ENCODE measurements at places on chromosomes 13 and 19. TPM values are rescaled to one million over a fixed set of nuclear protein-coding genes. Genes with fewer than 3 reads are reported as not detected.

Gene TEKTIP1
- total RNA-seq = not detected

DNA sequence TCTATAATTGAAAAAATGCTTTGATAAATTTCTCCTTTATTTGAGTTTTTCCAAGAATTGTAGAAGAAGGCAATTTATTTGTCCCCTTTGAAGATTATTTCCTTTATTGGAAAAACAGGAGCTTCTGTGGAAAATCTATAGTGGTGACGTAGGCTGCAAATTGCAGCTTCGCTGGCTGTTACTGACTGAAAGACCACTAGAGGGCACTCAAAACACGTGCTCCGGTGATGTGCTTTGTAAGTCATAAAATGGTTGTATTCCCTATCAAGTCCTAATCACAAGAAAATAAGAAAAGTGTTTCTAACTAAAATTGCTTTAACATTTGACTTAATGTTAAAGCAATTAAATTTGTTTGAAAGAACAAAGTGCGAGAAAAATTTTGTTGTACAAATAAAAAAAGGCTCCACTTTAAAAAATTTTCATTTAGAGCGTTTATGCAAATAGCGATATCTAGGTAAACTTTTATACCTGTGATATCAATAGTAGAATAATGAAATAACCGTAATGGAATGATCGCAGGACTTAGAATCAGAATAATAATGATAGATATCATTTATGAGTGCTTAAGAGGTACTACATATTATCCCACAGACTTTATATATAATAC, 638.2 kb upstream of the SPRY2 start:
- H3K27me3 ChIP-seq = no peaks in the 10 kb centered on the region
- H3K4me1 ChIP-seq = no peaks in the 10 kb centered on the region
- H3K4me3 ChIP-seq = no peak overlapping the region
- H3K36me3 ChIP-seq = no peaks in the 10 kb centered on the region

- peak; percentile 72 for DNase-seq
- H3K36me3 ChIP-seq = no peaks in the 10 kb centered on the region
- H3K27ac ChIP-seq = no peak overlapping the region
- H3K4me1 ChIP-seq = no peaks in the 10 kb centered on the region
- H3K27me3 ChIP-seq = no peaks in the 10 kb centered on the region
- H3K4me3 ChIP-seq = no peak overlapping the region
Measured at GRCh38 chr19:35348911-35349611, 1.4 kb downstream of the FFAR1 start.

GRCh38 chr19:35764432-35765315, 6.7 kb downstream of the PROSER3 start:
- H3K27ac ChIP-seq = no peak overlapping the region
- no peak for DNase-seq

GRCh38 chr13:50850445-50850844, 7.0 kb upstream of the DLEU7 start:
- peaks cover 24% of the 10 kb centered on the region for H3K4me1 ChIP-seq
- no peak overlapping the region for H3K4me3 ChIP-seq
- H3K27ac ChIP-seq = no peak overlapping the region
- H3K27me3 ChIP-seq = no peaks in the 10 kb centered on the region

Gene ZNF85
- 2.2 TPM for total RNA-seq

GRCh38 chr13:94661406-94661805, 50.9 kb downstream of the SOX21 start:
- no peak overlapping the region for H3K4me3 ChIP-seq
- H3K27me3 ChIP-seq = peaks cover 23% of the 10 kb centered on the region

Gene KRTDAP
- total RNA-seq = not detected

GRCh38 chr19:48290771-48291488, 21.0 kb downstream of the ZNF114 start:
- no peaks in the 10 kb centered on the region for H3K27me3 ChIP-seq
- H3K4me3 ChIP-seq = peak overlapping the region; percentile 58
- H3K4me1 ChIP-seq = peaks cover 18% of the 10 kb centered on the region
- no peaks in the 10 kb centered on the region for H3K36me3 ChIP-seq
- DNase-seq = no peak

Gene MYADM
- total RNA-seq = 130 TPM

Gene APOC4
- not detected for total RNA-seq

- peak; percentile 68 for DNase-seq
- H3K4me3 ChIP-seq = no peak overlapping the region
- no peaks in the 10 kb centered on the region for H3K27me3 ChIP-seq
- peaks cover 74% of the 10 kb centered on the region for H3K4me1 ChIP-seq
- H3K36me3 ChIP-seq = no peaks in the 10 kb centered on the region
Measured at GRCh38 chr13:35857769-35858168, 273.4 kb downstream of the DCLK1 start.

GRCh38 chr19:2962018-2962670, 15.2 kb upstream of the TLE6 start:
- H3K27me3 ChIP-seq = no peaks in the 10 kb centered on the region
- H3K36me3 ChIP-seq = no peaks in the 10 kb centered on the region
- peak overlapping the region; percentile 24 for H3K4me3 ChIP-seq
- H3K4me1 ChIP-seq = peaks cover 4% of the 10 kb centered on the region
- DNase-seq = peak; percentile 95

Gene C3
- total RNA-seq = 665 TPM

DNA sequence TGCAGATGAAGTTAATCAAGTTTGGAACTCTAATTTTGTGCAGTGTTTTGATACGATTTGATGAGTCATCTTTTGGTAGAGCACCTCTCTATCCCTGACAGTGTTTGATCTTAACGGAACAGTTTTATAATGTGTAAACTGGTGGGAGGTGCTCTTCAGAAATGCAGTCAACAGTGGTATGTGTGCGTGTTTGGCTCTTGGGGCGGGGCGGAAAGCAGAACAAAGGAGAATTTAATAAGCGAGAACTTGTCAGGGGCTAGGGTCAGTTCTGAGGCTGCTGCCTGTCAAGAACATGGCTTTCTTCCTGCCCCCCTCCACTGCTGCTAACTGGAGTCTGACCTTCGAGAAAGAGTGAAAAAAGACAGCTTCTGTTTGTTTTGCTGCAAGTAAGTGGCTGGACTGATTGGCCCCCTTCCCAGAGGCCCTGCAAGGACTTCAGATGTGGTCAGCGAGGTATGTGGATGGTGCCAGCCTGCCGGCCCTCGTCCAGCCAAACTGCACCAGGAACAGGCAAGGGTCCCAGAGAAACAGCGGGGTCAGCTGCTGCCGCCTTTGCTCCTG, 40.8 kb downstream of the BBC3 start:
- no peaks in the 10 kb centered on the region for H3K27me3 ChIP-seq
- DNase-seq = no peak
- peak overlapping the region; percentile 80 for H3K27ac ChIP-seq
- peak overlapping the region; percentile 1 for H3K4me3 ChIP-seq

Gene ZNF45
- 12.9 TPM for total RNA-seq

DNA sequence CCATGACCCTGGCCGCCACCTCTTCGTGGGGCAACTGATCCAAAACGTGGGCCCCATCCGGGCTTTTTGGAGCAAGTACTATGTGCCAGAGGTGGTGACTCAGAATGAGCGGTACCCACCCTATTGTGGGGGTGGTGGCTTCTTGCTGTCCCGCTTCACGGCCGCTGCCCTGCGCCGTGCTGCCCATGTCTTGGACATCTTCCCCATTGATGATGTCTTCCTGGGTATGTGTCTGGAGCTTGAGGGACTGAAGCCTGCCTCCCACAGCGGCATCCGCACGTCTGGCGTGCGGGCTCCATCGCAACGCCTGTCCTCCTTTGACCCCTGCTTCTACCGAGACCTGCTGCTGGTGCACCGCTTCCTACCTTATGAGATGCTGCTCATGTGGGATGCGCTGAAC, 9.6 kb downstream of the INSL3 start:
- no peak overlapping the region for H3K27ac ChIP-seq
- H3K36me3 ChIP-seq = no peaks in the 10 kb centered on the region
- no peak for DNase-seq

- no peak for DNase-seq
- no peaks in the 10 kb centered on the region for H3K4me1 ChIP-seq
- H3K4me3 ChIP-seq = no peak overlapping the region
- no peaks in the 10 kb centered on the region for H3K36me3 ChIP-seq
Measured at GRCh38 chr13:51562011-51562671, 22.1 kb upstream of the WDFY2 start.

DNA sequence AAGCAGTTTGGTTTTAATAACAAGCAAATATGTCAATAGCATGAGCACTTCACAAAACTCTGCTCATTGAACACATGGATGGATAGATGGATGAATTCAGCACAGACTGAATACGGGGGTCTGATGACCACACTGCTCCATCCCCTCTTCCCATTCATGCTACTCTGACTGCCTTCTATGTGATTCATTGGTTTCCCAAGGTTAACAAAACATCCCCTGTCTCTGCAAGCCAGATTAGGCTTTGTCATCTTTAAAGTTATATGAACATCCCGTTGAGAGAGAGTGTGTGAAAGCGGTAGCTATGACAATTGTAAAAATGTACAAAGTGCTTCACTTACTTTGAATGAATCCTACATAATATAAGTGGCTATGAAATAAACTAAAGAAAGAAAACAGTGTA, 252.5 kb downstream of the OXGR1 start:
- no peaks in the 10 kb centered on the region for H3K4me1 ChIP-seq
- H3K36me3 ChIP-seq = no peaks in the 10 kb centered on the region
- H3K27ac ChIP-seq = no peak overlapping the region
- no peak for DNase-seq

Gene IER2
- 144 TPM for total RNA-seq

GRCh38 chr19:15479391-15480345, at the start of gene PGLYRP2:
TSS of gene PGLYRP2 (minus strand) at chr19:15479501. CDS start at chr19:15479371, 130 bp downstream.
- no peak within 1 kb of the TSS for H3K4me3 ChIP-seq
- H3K27ac ChIP-seq = no peak within 1 kb of the TSS
- no peak for DNase-seq
- H3K27me3 ChIP-seq = no peaks in the 10 kb centered on the region
- H3K4me1 ChIP-seq = no peaks in the 10 kb centered on the region

- H3K27ac ChIP-seq = no peak overlapping the region
- peaks cover 6% of the 10 kb centered on the region for H3K4me1 ChIP-seq
- no peaks in the 10 kb centered on the region for H3K27me3 ChIP-seq
- no peaks in the 10 kb centered on the region for H3K36me3 ChIP-seq
- no peak overlapping the region for H3K4me3 ChIP-seq
Measured at GRCh38 chr13:110942248-110942981, 27.5 kb upstream of the ANKRD10 start.

- H3K4me1 ChIP-seq = no peaks in the 10 kb centered on the region
- no peak for DNase-seq
- H3K4me3 ChIP-seq = no peak overlapping the region
- H3K36me3 ChIP-seq = peaks cover 100% of the 10 kb centered on the region
Measured at GRCh38 chr19:19342086-19343015, 21.7 kb downstream of the MAU2 start.

DNA sequence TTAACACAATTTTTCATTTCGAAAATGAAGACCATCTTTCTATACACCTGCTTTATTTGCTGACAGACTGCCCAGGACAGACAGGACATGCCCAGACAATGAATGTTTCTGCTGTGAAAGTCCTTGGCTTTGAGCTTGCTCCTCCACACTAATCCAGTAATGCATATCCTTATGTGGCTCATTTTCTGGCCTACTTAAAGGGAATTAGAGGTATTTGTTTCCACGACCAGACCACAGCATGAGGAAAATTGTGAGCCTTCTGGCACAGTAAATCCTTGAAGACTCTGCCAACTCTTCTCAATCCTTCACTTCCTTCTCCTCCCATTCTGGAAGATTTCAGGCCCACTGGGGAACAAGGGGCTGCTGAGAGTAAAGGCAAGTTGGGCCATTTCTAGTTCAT, 25.7 kb downstream of the CCDC70 start:
- H3K4me1 ChIP-seq = no peaks in the 10 kb centered on the region
- H3K27me3 ChIP-seq = no peaks in the 10 kb centered on the region
- DNase-seq = no peak
- H3K36me3 ChIP-seq = no peaks in the 10 kb centered on the region

Gene C5AR2
- total RNA-seq = 0.46 TPM

GRCh38 chr19:16645140-16645539, 14.8 kb downstream of the SMIM7 start:
- no peak overlapping the region for H3K27ac ChIP-seq
- peaks cover 23% of the 10 kb centered on the region for H3K4me1 ChIP-seq
- no peak overlapping the region for H3K4me3 ChIP-seq
- no peak for DNase-seq
- peaks cover 72% of the 10 kb centered on the region for H3K36me3 ChIP-seq
- H3K27me3 ChIP-seq = no peaks in the 10 kb centered on the region

DNA sequence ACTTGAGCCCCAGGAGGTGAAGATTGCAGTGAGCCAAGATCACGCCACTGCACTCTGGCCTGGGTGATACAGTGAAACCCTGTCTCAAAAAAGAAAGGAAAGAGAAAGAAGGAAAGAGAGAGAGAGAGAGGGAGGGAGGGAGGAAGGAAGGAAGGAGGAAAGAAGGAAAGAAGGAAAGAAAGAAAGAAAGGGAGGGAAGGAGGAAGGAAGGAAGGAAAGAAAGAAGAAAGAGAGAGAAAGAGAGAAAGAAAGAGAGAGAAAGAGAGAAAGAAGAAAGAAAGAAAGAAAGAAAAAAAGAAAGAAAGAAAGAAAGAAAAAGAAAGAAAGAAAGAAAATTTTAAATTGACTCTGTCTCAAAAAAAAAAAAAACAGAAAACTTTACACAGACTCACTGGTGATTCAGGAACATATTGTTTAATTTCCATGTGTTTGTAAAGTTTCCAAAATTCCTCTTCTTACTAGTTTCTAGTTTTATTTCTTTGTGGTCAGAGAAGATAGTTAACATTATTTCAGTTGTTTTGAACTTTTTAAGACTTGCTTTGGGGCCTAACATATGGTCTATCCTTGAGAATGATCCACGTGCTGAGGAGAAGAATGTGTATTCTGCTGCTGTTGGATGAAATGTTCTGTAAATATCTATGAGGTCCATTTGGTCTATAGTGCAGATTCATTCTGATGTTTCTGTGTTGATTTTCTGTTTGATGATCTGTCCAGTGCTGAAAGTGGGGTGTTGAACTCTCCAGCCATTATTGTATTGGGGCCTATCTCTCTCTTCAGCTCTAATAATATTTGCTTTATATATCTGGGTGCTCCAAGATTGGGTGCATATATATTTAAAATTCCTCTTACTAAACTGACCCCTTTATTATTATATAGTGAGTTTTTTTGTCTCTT, 204.4 kb upstream of the SERP2 start:
- H3K4me3 ChIP-seq = no peak overlapping the region
- no peak overlapping the region for H3K27ac ChIP-seq
- no peak for DNase-seq
- peaks cover 10% of the 10 kb centered on the region for H3K4me1 ChIP-seq
- H3K36me3 ChIP-seq = no peaks in the 10 kb centered on the region

DNA sequence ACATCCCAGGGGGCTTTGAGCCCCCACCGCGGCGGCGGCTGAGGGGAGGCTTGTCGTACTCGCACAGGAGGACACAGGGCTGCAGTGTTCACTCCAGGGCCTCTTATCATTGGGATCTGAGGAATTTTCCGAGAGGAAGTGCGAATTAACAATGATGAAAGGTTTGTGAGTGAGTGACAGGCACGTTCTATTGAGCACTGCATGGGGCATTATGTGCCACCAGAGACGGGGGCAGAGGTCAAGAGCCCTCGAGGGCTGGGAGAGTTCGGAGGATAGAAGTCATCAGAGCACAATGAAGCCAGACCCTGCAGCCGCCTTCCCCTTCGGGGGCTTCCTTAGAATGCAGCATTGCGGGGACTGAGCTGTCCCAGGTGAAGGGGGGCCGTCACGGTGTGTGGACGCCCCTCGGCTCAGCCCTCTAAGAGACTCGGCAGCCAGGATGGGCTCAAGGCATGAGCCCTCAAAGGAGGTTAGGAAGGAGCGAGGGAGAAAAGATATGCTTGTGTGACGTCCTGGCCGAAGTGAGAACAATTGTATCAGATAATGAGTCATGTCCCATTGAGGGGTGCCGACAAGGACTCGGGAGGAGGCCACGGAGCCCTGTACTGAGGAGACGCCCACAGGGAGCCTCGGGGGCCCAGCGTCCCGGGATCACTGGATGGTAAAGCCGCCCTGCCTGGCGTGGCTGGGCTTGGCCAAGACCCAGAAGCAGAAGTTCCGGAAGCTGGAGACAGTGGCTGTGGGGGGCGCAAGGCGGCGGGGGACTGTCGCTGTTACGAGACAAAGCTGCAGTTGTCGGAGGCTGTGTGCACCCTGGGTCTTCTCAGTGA, 53.9 kb downstream of the MCF2L start:
- H3K4me1 ChIP-seq = peaks cover 9% of the 10 kb centered on the region
- DNase-seq = no peak
- H3K4me3 ChIP-seq = no peak overlapping the region
- H3K27me3 ChIP-seq = no peaks in the 10 kb centered on the region
- H3K27ac ChIP-seq = no peak overlapping the region
